ENCODE measurements at places on chromosomes 2 and 18.

- no peak for DNase-seq
These were observed 40.6 kb downstream of the LCLAT1 start for GRCh38 chr2:30487603-30488002.

DNA sequence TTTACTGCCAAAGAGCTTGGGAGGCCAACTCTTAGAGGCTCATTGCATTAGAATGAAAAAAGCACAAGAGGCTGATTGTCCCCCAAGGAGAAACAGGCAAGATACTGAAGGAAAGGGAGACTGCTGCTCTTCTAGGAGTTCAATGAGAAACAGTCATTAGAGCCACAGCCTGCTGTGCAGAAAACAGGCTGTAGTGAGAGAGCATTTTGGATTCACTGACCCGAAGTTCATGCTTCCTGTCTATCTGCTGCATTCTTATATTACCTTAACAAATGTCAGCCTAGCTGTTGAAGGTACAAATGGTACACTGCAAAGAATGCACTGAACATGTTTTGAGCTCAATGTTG is 423.3 kb downstream of the SETBP1 start:
- DNase-seq, result no peak

GRCh38 chr2:44060990-44061389 is 65.2 kb upstream of the LRPPRC start:
- DNase-seq, result no peak

DNA sequence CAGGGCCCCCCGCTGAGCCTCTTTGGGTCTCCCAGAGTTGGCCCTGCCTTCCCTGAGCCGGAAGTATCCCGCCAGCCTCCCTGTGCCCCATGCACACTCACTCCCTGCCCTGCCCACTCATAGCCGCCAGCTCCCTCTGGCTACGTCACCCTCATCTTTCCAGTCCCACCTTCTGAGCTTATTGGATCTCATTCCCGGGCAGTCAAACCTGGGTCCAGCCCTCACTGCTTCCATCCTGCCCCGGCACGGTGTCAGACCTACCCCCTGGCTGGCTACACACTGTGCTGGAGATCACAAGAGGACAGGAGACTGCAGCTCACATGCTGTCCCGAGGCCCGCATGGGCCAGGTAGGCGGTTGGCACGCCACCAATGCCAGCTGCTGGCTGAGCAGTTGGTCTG is 147.2 kb downstream of the ASB1 start:
- DNase-seq, result peak; percentile 34

DNA sequence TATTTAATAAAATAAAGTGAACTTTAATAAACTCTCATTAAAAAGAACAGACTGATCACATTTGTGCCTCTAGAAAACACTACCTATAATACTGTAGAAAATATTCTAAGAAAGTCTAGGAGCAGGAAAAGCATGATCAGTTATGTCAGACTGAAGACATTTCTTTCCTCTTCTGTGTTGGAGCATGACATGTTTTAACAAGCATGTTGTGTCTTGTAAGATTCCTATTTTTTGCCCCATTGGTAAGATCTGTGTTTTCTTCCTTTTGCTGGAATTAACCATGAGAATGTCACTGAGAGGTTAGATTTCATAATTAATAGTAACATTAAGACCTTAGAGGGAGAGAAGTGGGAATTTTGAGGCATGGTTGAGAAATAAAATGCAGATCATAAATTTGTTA is 27.7 kb downstream of the LAMA3 start:
- no peak for DNase-seq

DNA sequence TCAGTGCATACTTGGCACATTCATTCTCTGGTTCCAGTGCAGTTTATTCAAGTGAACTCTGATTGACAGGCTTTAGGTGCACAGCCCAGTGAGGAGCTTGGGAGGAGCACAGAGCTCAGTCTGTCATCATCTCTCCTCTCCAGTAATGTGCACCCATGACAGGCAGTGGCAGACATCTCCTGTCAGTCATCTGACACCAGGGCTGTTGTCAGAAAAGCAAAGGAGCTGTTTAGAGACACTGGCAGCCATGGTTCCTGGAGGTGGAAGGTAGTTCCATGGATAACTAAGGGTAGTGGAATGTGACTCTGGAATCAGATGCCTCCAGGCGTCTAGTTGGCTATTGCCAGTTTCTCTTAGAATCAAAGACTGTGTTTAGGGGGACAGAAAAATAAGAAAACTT is 308.8 kb downstream of the DCDC2C start:
- DNase-seq, result no peak

DNA sequence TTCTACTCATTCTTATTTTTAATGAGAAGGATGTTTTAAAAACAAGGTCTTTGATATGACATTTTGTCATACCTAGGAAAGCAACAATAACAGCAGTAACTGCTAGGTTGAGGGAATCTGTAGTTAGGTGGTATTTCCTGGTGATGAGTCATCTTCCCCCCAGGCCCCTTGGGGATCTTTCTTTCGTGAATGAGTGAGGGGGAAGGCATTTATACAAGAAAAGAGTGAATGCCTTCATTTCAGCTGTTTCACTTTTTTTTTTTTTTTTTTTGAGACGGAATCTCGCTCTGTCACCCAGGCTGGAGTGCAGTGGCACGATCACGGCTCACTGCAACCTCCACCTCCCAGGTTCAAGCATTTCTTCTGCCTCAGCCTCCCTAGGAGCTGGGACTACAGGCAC is 108.6 kb downstream of the MAP4K4 start:
- no peak for DNase-seq

DNA sequence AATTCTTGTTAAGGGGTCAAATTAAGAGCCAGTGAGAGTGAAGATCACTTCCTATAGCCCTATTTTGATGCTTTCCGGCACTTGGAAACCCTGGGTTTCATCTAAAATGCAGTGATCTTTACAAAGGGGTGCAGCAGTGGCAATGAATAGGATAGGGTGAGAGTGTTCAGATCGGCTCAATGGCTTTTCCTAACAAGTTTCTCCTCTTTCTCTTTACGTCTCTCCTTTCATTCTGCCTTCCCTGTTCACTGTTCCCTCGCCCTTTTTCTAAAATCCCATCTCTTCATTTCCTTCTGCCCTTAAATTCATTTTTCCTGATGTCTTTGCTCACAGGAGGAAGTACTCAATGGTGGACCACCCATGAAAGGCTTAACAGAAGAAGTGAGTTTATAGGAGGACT is 86.0 kb downstream of the CTIF start:
- no peak for DNase-seq

- DNase-seq, result no peak
These were observed 40.7 kb downstream of the CTDP1 start for GRCh38 chr18:79720359-79720733.

DNA sequence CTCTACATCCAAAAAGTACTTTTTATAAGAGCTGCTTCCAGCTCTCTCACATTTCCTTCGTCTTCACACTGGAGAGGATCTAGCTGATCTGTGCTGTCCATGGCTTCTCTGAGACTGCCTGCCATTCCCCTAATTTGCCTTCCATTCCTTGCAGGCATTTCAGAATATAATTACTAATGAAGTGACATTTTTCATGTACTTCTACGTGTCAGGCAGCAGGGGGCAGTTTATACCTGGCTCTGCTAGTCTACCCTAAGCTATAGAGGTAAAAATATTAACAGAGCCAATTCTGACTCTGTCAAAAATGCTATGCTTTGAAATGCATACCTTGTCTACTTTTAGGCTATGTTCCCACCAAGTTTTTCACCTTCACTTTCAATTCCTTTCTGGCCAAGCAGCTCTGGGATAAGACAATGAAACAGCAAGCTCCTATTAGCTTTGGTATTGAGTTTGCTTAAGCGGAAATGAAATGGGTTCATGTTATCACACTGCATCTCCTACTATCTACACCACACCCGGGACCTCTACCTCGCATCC is 81.9 kb downstream of the MEP1B start:
- DNase-seq, result no peak

GRCh38 chr2:150981826-150982225 is 279.8 kb downstream of the RBM43 start:
- DNase-seq, result no peak

DNA sequence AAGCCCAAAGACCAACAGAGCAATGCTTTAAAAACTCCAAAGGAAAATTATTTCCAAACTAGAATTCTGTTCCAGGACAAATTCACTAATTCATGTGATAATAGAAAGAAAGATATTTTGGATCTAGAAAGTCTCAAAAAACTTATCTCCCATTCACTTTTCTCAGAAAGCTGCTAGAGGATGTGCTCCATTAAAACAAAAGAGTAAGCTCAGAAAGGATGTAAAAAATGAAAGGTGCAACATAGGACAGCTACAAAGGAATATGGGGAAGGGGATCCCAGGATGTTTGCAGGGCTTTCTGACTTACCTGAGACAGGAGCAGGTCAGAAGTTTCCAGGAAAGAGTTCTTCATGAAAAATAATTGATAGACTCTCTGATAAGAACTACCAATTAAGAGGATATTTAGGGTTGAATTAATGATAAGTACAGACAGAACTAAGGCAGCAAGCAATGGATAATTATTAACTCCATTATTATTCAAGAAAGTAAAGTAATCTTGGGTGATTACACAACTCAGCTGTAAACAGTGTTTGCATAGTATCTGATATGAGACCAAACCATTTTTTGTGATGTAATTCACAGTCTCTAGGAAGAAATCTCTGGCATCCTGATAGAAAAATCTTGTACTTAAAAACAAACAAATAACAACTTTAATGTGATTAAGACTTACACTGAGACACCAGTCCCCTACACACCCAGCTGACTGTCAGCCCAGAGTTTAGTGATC is 20.9 kb downstream of the LYG1 start:
- no peak for DNase-seq

- DNase-seq, result no peak
These were observed 17.8 kb downstream of the NLRC4 start for GRCh38 chr2:32246911-32247310.

GRCh38 chr18:60027397-60027796 is 127.6 kb downstream of the PMAIP1 start:
- no peak for DNase-seq

DNA sequence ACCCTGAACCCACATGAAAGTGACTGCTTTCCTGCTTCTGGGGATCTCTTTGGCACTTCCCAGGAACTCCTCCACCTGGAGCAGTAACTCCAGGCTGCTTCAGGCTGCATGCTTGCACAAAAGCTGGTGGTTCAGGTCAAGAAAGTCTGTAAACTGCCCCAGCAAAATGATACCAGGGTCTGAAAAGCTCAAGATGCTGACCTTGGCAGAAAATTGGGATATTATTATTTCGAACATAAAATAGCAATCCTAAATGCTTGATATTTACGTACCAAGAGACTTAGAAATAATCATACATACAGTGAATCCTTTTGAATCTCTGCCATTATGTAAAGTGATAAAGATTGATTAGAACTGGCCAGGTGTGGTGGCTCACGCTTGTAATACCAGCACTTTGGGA is 674.3 kb downstream of the ERBB4 start:
- no peak for DNase-seq

GRCh38 chr18:58272209-58272608 is 228.2 kb downstream of the NEDD4L start:
- DNase-seq, result no peak

DNA sequence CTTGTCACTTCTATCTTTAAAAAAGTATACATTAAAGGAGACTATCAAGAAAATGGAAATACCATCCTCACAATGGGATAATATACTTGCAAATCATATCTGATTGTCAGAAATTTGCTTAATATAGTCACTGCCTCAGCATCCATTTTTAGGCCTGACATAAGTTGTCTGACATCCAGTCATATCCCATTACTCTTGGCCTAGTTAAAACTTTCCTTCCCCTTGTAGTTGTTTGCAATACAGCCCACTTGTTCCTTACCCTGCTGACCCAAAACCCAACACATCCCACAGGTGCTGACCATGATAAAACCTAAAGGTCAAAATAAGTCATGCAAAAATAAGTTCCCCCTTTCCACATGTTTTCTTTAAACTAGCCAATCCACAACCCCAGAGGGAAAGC is 3.6 kb upstream of the ARHGEF33 start:
- no peak for DNase-seq

GRCh38 chr2:98233941-98234340 is 112.3 kb upstream of the CNGA3 start:
- no peak for DNase-seq

GRCh38 chr18:56097621-56098020 is 509.6 kb upstream of the TCF4 start:
- DNase-seq, result no peak

GRCh38 chr2:200364620-200365019 is 58.1 kb downstream of the SPATS2L start:
- no peak for DNase-seq

- DNase-seq, result no peak
These were observed 337.7 kb upstream of the CHAC2 start for GRCh38 chr2:53429901-53430300.

DNA sequence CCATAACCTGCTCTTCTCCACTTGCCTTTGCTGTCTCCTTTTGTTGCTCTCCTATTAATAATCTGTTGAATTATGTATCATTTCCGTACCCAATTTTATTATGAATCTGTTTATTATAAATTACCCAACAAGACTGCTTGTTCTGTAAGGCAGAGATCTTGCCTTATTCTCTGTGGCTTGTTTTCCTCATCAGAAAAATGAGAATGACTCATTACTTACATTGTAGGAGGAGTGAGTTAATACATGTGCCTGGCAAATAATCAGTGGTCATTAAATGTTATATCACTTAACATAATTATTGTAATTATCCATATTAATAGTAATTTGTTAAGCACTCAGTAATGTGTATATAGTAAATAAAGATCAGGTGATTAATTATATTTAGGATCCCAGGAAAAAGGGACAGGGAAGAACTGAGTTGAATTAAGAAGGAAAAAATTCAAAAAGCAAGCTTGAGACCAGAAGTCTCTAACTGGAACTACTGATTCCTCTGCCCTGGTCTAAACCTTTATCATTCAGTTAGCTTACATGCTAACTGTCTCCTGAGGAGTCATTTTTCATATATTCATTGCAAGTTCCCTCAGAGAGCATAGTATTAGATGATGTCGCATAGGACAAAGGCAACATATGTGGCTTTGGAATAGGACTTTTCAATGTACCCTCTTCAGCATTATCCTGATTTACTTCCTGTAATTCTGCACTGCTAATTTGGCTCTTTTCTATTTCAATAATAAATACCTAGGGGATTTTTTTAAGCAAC is 335.7 kb downstream of the GALNT13 start:
- no peak for DNase-seq

- DNase-seq, result no peak
These were observed 209.5 kb downstream of the KLHL29 start for GRCh38 chr2:23594460-23594825.

DNA sequence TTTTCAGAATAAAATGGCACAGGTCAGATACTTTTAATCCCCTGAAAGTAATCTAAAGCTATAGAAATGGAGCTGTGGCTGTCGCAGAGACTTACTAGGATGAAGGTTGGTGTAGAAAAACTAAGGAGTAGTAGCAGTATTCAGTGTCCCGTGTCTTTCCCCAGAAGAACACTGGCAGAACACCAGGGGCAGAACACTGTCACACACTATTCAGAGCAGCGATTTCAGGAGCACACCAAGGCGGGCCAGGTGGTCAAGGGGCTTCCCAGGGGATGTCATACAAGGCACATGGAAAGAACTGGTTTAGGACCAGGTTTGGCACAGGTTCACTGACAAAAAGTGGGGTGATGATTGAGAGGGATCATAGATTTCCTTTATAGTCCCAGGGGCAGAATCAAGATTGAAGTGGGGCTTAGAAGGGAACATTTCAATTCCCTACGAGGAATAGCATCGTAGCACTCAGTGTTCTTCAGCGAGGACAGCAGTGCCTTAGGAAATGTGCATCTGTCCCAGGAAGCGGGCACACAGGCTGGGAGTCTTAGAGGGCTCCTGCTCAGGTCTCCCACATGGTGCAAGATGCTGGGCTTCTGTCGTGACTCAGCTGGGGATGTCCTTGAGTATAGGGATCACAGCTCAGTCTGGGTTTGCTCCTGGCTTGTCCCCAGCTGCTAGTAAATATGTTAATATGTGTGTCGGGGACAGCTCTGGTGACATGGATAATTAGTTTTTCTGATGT is 22.6 kb downstream of the BCL2L11 start:
- no peak for DNase-seq

- no peak for DNase-seq
These were observed 24.5 kb downstream of the UGP2 start for GRCh38 chr2:63866009-63866709.
